Stimulated activated CD8-positive, alpha-beta memory T cell treated with anti-CD3 and anti-CD28 coated beads, Interleukin-7, amount 100 ng/mL, for 1 hour (primary cell): ENCODE measurements at places on chromosomes 12 and 14.

- no peak for DNase-seq
Observed at GRCh38 chr14:88818018-88818417, 6.4 kb upstream of the TTC8 start.

GRCh38 chr12:44703182-44703910 lies 172.8 kb downstream of the NELL2 start:
- DNase-seq, result no peak

DNA sequence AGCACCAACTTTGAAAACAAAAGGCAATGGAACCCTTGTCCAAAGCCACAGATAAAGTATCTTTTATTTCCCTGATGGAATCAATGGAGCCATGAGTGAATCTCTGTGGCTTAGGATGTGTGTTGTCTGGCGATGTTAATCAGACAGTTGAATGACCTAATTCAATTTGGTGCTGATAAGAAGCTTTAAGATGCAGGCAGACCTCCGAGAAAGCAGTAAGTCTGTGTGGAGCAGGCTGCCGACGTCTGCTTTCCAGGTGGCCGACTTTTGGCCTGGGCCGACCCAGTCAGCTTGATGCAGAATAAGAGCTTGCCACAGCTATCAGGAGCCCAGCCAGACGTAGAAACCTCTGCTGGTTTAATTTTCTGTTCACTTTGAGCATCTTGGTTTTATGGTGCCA lies 21.1 kb upstream of the TMEM132C start:
- DNase-seq, result no peak

DNA sequence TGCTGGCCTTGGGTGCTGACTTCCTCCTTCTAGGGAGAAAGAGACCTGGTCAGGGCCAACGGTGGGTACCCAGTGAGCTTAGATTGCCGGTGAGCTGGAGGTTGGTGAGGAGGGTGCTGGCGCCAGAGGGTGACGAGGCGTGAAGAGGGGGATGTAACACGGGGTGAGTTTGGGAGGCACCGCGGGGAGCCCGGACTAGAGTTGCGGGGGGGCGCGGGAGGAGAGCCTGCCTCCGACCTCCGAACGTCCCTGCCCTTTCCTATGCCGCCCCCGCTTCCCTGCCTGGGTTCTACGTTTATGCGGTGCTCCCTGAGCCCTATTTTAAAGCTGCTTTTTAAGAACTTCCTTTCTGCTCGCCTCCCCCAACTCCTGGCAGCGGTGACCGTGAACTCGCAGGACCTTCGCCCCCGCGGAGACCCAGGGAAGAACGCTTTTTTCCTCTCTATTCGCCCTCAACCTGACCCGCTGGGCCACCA lies 18.6 kb downstream of the OR6S1 start:
- DNase-seq, result no peak

- DNase-seq, result no peak
Observed at GRCh38 chr14:83463500-83464098, 1929.9 kb upstream of the SEL1L start.
